ENCODE measurements at places on chromosomes 1 and 21.

DNA sequence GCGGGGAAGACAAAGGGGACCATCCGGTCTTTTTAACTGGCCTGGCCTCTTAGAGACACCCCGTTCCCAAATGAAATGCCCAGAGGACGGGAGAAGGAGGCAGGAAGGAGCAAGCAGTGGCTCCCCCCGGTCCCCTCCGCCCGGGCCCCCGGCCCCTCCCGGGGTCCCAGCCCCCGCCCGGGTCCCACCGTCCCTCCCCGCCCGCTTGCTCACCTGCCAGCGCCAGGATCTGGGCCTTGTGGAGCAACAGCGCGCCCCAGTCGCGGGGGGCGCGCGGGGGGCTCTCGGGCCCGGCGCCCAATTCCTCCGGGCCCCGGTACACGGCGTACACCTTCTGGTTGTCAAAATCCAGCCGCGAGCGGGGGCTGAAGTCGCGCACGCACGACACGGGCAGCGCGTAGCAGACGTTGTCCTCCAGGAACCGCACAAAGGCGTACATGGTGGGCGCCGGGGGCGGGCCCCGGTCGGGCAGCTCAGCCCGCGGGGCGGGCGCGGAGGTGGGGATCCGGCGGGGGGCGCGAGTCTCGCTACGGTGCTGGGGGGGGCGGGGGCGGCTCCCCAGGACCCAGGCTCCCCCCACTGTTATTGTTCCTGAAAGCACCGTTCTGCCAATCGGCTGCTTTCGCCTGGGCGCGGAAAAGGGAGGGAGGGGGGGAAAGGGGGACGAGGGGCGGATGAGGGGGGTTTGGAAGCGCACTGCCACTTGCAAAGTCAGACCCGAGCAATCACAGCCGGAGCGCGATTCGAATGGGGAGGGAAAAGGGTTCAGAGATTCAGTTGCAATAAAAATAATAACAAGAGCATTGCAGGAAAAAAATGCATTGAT is at the start of gene BEND5:
TSS of gene BEND5 (minus strand) at position 499 of the 826 bp plus-strand sequence. CDS start at position 439, 60 bp downstream.
- peak; percentile 50 for DNase-seq

- DNase-seq: no peak
Measured at GRCh38 chr1:109777980-109778625, 14.4 kb upstream of the EPS8L3 start.

GRCh38 chr1:246283771-246284410 is 223.2 kb downstream of the SMYD3 start:
- no peak for DNase-seq

DNA sequence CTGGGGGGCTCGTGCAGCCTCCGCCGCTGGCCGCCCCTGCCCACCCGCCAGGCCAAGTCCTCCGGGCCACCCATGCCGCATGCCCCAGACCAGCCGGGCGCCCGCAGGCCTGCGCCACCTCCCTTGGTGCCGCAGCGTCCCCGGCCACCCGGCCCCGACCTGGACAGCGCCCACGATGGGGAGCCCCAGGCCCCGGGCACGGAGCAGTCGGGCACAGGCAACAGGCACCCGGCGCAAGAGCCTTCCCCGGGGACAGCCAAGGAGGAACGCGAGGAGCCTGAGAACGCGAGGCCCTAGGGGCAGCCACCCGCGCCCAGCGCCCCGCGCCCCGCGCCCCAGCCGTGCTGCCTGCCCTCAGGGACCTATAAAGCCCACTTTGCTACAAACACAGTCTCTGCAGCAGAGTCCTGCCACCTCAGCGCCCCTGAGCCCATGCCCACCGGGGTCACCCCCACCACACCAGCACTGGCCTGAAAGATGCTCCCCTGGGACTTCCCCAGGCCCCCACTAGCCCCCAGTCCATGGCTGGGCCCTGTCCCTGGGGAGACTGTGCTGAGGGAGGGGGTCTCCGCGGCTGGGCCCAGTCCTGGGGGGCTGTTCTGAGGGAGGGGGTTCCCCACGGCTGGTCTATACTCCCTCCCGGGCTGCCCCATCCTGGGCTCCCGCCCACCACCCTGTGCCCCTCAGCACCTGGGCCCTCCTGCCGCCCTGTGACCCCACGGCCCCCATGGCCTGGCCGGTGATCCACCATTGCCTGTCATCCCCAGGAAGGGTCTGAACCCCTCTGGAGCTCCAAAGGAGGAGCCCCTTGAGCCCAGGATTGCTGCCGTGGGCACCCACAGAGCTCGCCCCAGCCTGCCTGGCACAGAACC is 8.6 kb downstream of the TNFRSF18 start:
- no peak for DNase-seq

DNA sequence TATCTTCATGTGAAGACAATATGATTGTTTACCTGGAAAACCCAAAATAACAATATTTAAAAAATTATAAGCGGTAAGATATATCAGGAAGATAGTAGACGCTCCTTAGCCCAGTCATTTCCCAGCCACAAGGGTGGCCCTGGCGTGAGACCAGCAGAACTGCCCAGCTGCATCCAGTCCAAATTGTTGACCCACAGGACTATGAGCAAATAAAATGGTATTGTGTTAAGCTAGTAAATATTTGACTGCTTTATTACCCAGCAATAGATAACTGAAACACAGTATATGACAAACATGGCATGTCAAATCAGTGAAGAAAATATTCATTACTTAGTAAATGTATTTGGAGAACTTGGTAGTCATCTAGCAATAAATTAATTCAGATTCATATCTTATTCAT is 294.3 kb upstream of the SPAG17 start:
- no peak for DNase-seq

DNA sequence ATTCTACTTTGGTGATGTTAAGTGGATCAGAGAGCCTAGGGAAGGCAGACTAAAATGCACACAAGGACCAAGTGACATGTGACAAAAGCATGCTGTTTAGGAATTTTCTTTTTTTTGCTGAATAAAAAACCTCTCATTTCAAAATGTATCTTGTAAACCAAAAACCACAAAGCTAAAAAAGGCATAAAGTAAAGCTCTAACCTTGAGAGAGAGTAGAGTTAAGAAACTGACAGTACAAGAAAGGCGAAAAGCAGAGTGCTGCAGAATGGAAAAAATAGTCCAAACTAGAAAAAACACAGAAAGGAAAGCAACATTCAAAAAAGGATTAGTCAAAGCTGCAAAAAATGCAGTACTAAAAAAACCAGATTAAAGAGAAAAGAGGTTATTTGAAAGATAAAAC is 76.5 kb downstream of the EPS15 start:
- DNase-seq: no peak

DNA sequence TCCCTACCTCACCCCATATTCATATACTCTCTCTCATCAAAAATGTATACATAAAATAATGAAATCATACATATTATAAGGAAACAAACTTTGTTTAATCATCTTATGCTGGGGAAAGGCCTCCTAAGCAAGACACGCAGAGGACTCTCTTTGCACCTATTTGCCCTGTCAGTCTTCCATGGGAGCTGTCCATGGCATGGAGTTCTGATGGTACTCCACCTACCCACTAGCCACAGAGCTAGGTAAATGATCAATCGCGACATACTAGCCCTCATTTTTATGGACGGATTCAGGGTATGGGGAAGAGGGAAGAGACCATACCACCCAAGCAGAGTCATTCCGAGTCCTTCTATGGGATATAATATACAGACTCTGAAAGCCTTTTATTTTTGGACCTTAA is 131.0 kb downstream of the CSMD2 start:
- DNase-seq: no peak

- no peak for DNase-seq
Measured at GRCh38 chr1:169250022-169250421, 117.6 kb downstream of the NME7 start.

- DNase-seq: peak; percentile 72
Measured at GRCh38 chr1:2786329-2787162, 14.9 kb downstream of the TTC34 start.

DNA sequence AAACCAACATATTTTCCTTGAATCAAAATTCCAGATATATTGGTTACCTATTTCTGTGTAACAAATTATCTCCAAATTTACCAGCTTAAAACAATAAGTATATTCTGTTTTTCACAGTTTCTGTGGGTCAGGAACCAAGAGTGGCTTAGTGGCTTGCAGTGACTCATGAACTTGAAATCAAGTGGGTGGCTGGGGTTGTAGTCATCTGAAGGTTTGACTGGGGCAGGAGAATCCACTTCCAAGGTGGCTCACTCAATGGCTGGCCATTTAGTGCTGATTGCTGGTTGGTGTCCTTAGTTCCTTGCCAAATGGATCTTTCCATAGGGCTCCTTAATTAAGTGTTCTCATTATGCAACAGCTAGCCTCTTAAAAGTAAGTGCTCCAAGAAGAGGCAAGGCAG is 43.8 kb downstream of the ALG14 start:
- no peak for DNase-seq

- DNase-seq: no peak
Measured at GRCh38 chr21:41437729-41438128, 11.7 kb downstream of the MX1 start.

GRCh38 chr1:244413736-244414135 is 38.0 kb downstream of the ADSS2 start:
- no peak for DNase-seq

All from CD4-positive, alpha-beta T cell treated with Interleukin-10 for 1 hour (primary cell).